ENCODE measurements at places on chromosomes 7 and 10. TPM values are rescaled to one million over a fixed set of nuclear protein-coding genes. Genes with fewer than 3 reads are reported as not detected.

Gene CRYGN
- 0.24 TPM for polyA plus RNA-seq

Gene NUTM2E
- 0.53 TPM for polyA plus RNA-seq

Gene SFTPA2
- polyA plus RNA-seq, result 0.04 TPM

Gene CPA2
- 0.05 TPM for polyA plus RNA-seq

Gene MUC3A
- polyA plus RNA-seq, result 0.50 TPM

Gene SPDYE17
- polyA plus RNA-seq, result not detected

Gene C10orf62
- not detected for polyA plus RNA-seq

Gene GIMAP2
- 19.4 TPM for polyA plus RNA-seq

Gene ST8SIA6
- 1.6 TPM for polyA plus RNA-seq

Gene CALHM3
- not detected for polyA plus RNA-seq

Gene MMRN2
- polyA plus RNA-seq, result 29.9 TPM

Gene LRRC18
- polyA plus RNA-seq, result 0.16 TPM

Gene OR6V1
- not detected for polyA plus RNA-seq

Gene ZNF777
- polyA plus RNA-seq, result 13.7 TPM

Gene BAMBI
- polyA plus RNA-seq, result 81.9 TPM

Gene POP7
- polyA plus RNA-seq, result 11.1 TPM

Gene CDC14C
- not detected for polyA plus RNA-seq

Gene AKR1D1
- not detected for polyA plus RNA-seq

Gene GPR37
- polyA plus RNA-seq, result 0.17 TPM

Gene IFIT1B
- polyA plus RNA-seq, result not detected

Gene ACHE
- polyA plus RNA-seq, result 1.8 TPM

Gene LMBR1
- 20.0 TPM for polyA plus RNA-seq
